ENCODE measurements at places on chromosomes 5 and 9. TPM values are rescaled to one million over a fixed set of nuclear protein-coding genes. Genes with fewer than 3 reads are reported as not detected.

The SMIM33 gene
- not detected for total RNA-seq

The SHC3 gene
- total RNA-seq: 20.9 TPM

The NME5 gene
- 2.7 TPM for total RNA-seq

The SV2C gene
- total RNA-seq: not detected

The DMRTA1 gene
- 0.47 TPM for total RNA-seq

The UGT3A1 gene
- total RNA-seq: not detected

The PLAC8L1 gene
- not detected for total RNA-seq

The AFF4 gene
- 18.5 TPM for total RNA-seq
